ENCODE measurements at places on chromosomes 1 and 21.

DNA sequence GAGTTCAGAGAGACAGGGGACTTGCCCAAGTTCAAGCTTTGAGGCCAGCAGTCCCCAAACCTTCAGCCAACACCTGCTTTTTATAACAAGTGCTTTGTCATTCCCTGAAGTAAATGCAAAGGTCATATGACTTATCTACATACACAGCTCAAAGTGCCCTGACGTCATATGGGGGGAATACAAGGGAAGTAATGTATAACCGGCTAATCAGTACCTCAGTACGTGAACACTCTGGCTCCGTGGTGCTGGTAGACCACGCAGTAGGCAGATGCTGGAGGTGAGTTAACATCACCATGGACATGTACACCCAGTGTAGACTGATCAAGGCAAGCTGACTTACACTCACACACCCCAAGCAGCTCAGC lies 60.0 kb downstream of the BACE2 start:
- DNase-seq, result no peak

DNA sequence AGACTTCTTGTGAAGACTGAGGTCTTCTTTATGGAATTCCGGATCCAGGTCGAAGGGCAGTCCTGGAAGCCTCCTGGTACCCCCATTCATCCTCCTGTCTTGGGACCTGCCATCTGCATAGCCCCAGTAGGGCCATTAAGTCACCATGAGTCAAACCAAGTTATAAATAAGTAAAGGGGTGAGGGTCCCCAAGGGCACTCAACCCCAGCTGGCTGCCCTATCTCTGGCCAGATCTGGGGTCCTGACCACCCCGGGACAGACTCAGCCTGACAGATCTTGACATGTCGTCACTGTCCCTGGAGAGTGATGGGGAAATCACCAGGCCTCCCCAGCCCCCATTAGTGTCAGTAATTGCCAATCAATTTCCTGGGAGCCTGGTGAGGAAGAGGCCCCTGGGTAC lies 108.7 kb downstream of the EPHB2 start:
- no peak for DNase-seq

- no peak for DNase-seq
These were observed 310.4 kb downstream of the ASTN1 start for GRCh38 chr1:176854121-176854520.

GRCh38 chr1:189623336-189623735 lies 854.3 kb downstream of the BRINP3 start:
- no peak for DNase-seq

- no peak for DNase-seq
These were observed 123.2 kb downstream of the CASZ1 start for GRCh38 chr1:10673109-10673711.

- no peak for DNase-seq
These were observed 538.0 kb downstream of the LTN1 start for GRCh38 chr21:28454564-28455252.

GRCh38 chr1:98342566-98342965 lies 319.0 kb upstream of the SNX7 start:
- no peak for DNase-seq

GRCh38 chr1:12083766-12084165 lies 20.7 kb downstream of the TNFRSF8 start:
- no peak for DNase-seq

GRCh38 chr1:54357967-54358366 lies 48.2 kb downstream of the SSBP3 start:
- DNase-seq, result no peak

DNA sequence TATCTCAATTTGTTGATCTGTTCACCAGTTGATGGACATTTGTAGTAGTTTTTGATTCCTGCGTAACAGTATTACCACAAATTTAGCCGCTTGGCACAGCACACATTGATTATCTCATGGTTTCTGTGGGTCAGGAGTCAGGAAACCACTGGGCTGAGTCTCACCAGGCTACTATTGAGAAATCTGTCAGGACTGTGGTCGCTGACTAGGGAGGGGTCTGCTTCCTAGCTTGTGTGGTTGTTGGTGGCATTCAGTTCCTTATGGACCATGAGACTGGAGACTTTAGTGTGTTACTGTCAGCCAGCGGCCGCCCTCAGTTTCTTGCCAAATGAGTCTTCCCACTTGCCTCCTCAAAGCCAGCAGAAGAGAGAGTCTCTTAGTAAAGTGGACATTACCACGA lies 9.8 kb downstream of the PEX14 start:
- no peak for DNase-seq

- DNase-seq, result no peak
These were observed 35.2 kb upstream of the RGS8 start for GRCh38 chr1:182719553-182719952.

DNA sequence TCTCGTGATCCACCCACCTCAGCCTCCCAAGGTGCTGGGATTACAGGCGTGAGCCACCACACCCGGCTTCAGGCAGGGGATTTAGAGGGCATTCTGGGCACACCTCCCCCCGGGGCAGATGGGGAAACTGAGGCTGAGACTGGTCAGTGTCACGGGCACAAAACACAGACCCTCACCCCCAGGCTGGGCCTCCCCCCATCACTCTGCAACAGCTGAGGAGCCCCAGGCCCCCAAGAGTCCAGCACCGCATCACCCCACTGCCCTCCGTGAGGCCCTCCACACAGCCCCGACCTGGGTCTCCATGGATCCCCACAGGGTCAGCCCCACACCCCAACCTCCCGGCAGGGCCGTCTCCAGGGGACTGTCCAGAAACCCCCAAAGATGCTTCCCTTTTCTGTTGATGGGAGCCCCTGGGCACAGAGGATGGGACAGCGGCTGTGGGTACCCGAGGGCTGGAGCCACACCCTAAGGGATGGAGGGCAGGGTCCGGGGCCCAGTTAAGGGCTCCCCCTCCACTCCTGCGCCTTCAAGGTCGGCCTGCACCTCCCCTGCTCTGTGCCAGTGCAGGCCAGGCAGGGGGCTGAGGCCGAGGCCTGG lies 11.0 kb downstream of the TNFRSF14 start:
- no peak for DNase-seq

DNA sequence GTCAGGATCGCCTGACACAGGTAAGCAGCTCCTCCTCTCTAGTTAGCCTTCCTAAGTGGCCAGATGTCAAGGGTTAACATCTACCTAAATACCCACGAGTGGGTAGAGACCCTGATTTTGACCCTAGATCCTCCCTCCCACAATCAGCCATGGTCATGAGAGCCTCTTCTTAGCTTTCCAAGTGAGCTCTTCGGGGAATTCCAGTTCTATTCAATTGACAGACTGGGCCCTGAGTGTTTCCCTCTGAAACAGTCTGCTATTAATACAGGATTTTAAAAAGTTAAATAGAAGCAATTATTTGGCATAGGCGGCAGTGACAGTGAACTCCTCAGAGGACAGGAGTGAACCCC lies 28.1 kb downstream of the C2CD2 start:
- no peak for DNase-seq

DNA sequence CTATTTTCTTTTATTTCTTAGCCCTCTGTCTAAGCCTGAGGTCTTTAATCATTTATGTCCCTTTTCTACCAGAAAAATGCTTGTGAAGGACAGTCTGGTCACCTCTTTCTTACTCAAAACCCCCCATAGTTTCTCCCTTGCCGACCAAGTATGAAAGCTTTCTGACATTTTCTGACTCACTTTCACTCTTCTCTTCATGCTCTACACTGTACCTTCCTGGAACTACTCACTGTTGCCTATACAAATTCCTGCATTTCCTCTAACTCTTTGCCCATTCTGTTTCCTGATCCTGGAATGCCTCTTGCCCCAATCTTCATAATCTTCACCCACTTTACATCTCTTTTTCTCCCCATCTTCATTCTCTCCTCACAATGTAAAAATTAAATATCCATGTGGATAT lies 380.0 kb downstream of the HHIPL2 start:
- no peak for DNase-seq

DNA sequence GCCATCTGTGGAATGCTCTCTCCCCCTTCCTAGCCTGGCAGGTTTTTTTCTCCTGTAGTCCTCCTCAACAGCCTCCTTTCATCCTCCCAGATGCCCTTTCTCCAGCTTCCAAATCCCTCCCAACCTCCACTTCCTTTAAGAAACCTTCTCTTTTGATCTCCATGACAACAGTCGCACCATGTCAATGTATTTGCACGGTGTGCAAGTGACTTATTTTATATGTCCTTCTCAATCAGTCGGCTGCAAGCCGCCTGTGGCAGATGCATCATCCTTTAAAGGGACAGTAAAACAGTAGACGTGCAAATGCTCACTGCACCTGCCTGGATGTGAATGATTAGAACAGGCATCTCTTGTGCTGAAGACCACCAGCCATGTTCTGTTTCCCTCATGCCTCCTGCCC lies 285.2 kb downstream of the PCP4 start:
- DNase-seq, result no peak

- no peak for DNase-seq
These were observed 48.5 kb upstream of the ACOT11 start for GRCh38 chr1:54499360-54500106.

DNA sequence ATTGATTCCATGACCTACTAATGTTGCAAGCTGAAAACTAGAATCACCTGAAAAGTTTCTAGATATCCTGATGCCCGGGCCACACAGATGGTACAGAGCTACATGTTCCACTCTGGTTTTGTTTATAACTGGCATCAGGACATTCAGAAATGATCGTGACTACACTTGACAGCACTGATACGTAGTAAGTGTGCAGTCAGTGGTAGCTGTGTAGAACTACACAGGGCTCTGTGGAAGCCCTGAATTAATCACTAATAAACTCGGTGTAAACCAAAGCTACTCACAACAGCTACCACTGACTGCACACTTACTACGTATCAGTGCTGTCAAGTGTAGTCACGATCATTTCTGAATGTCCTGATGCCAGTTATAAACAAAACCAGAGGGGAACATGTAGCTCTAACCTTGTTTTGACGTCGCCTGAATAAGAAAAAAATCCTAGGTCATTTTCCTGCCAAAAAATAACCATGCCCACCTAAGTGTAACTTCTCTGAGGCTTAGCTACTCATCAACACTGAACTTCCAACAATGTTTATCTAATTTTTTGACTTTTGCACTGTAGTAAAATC lies 149.7 kb downstream of the TGFBR3 start:
- DNase-seq, result no peak

DNA sequence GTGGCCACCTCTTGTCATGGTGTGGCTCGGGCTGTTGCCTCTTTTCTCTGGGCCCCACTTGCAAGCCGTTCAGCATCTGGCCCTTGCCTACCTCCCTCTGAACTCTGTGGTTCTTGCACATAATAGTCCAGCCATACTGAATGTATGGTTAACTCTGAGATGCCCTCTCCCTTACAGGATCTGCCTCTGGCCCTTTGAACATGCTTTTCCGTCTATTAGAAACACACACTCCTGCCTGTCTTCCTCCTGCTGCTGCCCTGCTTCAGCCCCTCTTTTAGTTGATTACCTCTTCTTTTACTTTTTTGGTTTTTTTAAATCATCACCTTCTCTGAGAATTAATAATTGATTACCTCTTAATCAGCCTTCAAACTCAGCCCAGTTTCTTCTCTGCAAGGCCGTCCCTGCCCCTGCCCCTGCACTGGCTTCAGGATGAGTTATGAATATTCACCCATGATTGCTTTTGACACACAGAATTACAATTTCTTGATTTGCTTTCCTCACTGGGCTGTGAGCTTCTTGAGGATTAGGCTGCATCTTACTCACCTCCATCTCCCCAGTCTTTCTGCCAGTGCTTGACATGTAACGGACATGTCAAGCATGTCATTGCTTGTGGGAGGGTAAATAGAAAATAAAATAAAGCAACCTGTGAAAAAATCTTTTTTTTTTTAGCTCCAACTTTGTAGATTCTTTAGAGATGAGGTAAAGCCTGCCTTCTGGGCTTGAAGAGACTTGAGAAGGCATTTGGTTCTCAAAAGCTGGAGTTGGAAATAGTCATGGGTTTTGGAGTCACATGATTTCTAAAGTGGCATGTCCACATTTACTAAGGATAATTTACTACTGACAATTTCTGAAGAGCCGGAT lies 158.3 kb downstream of the PLXNA2 start:
- no peak for DNase-seq

Data from activated B cell treated with CpG ODN at 0.5 μM for 24 hours (primary cell).